Jurkat, Clone E6-1 (cell line): ENCODE measurements at places on chromosomes 4 and X.

- no peak for DNase-seq
Measured at GRCh38 chrX:124501586-124501985, 155.2 kb downstream of the SH2D1A start.

GRCh38 chr4:87838890-87839591, 6.3 kb downstream of the MEPE start:
- DNase-seq: peak; percentile 11

GRCh38 chr4:15531792-15532191, 62.1 kb downstream of the CC2D2A start:
- no peak for DNase-seq

GRCh38 chr4:170741856-170742255, 652.1 kb upstream of the AADAT start:
- DNase-seq: no peak

- DNase-seq: peak; percentile 11
Measured at GRCh38 chrX:15269618-15270521, at the start of gene ASB9. Gene ASB9, minus strand, starts transcription at chrX:15270083. Its CDS starts 209 bp downstream, at chrX:15269874.

DNA sequence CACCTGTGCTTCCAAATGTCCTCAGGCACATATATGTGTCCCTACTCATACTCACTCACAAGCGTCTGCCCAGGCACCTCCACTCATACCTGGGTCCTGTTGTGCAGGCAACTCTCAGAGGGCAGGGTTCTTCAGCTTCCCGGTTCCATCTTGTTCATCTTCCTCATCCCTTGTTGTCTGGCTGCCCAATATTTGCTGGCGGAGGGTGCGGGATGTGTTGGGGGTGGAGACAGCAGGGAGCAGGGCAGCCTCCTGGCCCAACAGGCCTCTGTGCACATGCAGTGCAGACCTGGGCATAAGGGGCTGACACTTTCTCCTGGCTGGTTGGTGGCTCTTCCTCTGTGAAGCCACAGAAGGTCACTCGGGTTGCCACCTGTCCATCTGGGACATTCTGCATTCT, 32.1 kb downstream of the NBDY start:
- no peak for DNase-seq

DNA sequence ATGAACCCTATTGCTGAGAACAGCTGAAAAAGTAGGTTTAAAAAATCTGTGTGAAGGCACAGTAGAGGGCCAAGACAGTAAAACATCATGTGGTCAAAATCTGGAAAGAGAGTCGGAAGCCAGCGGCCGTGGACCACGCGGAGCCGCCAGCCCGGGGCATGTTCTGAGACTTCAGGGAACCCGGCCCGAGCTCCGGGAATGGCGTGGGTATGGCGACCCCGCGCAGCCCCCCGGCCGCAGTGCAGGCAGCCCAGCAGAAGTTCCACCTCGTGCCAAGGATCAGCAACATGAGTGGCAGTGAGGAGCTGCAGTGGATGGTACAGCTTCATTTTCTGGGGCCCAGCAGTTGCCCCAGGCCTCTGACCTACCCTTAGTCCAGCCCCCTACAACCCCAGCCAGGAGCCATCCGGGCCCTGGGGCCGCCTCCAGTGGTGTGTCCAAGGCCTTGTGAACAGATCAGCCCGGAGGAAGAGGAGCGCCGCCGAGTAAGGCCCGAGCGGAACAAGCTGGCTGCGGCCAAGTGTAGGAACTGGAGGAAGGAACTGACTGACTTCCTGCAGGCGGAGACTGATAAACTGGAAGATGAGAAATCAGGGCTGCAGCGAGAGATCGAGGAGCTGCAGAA, 94.2 kb downstream of the LARP1B start:
- DNase-seq: no peak

GRCh38 chr4:19857380-19857779, 394.3 kb upstream of the SLIT2 start:
- DNase-seq: no peak

- no peak for DNase-seq
Measured at GRCh38 chr4:189845145-189845846, 95.4 kb upstream of the FRG1 start.

DNA sequence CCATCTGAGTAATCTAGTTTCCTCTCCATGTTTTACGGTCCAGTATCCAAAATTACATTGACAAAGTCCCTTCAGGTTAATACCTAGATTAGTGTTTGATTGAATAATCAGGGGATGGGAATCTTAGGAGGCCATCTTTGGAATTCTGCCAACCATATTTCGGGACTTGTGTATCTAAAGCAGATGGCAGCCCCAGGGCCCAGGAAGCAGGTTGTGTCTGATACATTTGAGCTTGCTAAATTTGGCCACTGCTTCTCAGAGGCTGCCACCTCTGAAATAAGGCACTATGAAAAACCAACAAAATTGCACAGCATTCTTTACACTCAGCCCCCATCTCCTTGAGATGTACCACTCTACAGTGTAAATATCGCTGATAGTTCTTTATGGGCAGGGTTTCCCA, 102.1 kb downstream of the ASB9 start:
- DNase-seq: no peak

DNA sequence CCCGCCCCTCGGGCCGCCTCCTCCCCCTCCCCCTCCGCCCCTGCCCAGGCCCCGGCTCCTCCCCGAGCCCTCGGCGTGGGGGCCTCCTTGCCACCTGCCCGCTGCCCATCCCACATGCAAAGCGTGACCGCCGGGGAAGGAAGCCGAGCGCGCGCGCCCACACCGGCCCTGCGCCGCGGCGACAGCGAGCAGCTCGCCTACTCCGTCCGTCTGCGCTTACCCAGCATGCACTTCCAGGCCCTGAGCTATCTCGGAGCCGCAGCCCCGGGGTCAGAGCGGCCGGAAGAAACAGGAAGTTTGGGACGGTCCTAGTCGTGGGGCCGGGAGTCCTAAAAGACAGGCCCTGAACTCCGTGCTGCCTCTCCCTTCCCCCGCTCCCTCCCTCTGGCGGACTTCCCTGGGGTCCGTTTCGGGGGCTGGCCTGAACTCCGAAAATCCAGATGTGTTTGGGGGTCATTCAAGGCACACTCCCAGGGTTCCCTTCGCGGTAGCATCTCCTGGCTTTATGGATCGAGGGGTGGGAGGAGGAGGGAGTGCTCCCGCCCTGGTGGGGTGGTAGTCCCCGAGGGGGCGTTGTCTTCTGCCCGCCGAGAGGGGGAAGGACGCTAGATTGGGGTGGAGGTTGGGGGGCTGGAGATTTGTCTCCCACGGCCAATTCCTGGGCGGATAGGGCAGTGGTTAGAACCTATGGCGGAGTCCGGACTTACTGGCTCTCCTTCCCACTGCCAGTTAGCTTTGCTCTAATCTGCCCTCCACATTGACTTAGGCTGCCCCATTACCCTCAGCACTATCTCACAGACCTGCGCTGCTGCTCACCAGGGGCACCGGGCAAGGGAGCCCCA, 25.0 kb upstream of the BCORL1 start:
- no peak for DNase-seq

DNA sequence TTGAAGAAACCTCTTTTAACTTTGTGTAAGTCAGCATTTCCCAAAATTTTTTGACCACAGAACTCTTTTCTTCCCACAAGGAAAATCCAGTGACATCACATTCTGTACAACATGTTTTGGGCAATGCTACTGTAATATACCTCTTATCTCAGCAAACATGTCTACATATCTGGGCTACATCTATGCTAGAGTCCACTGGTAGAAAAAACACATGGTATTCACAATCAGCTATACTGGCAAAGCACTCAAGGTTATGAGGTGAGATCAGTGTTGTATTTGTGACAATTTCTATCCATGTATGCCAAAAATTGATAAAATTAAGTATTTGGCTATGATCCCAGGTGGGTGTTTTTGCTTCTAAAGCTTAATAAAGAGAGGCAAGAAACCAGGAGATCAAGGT, 98.0 kb downstream of the ATP11C start:
- no peak for DNase-seq

GRCh38 chr4:100428051-100428450, 89.8 kb downstream of the EMCN start:
- no peak for DNase-seq

DNA sequence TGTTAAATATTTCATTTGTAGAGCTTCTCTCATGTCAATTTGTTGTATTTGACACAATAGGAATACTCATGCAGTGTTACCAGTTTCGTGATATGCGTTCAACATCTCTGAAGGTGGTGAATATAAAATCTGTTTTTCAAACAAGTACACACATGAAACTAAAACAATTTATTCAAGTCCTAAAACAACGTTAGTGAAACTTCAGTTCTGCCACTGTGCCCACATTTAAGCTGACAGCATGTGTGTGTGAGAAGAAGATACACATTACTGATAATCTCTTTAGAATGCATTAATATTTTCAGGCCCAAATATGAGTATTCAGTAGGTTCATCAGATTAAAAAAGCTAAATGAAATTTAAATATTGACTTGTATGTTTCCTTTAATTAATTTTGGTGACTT, 21.7 kb downstream of the GAB1 start:
- no peak for DNase-seq

GRCh38 chr4:168183717-168184571, 91.6 kb downstream of the ANXA10 start:
- peak; percentile 34 for DNase-seq

GRCh38 chr4:86543560-86544309, 50.4 kb upstream of the PTPN13 start:
- DNase-seq: no peak

DNA sequence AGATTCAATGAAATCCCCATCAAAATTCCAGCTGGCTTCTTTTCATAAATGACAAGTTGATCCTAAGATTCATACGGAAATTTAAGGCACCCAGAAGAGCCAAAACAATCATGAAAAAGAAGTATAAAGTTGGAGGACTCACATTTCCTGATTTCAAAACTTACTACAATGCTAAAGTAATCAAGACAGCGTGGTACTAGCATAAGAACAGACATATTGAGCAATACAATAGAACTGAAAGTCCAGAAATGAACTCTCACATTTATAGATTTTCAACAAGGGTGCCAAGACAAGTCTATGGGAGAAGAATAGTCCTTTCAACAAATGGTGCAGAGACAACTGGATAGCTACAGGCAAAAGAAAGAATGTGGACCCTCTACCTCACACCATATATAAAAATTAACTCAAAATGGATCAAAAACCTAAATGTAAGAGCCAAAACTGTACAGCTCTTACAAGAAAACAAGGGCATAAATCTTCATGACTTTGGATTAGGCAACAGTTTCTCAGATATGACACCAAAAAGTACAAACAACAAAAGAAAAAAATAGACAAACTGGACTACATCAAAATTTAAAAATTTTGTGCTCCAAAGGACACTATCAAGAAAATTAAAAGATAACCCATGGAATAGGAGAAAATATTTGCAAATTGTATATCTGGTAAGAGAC, 28.5 kb downstream of the SASH3 start:
- DNase-seq: no peak

DNA sequence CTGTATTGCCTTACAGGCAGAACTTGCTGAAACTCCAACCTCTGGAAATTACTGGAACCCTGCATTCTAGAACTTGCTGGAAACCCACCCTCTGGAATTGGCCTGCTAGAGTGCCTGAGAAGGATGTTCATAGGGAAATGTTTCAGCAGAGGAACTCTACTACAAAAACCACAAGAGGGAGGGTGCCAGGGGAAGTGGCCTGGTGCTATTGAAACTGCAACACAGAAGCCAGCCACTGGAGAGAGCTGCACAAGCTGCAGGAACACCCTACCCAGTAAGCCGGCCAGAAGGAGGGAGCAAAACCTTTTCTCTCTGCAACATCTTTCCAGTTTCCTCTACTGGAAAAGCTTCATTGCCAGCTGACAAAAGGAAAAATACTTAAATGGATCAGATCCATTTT, 2.5 kb upstream of the BRWD3 start:
- DNase-seq: peak; percentile 64

- DNase-seq: peak; percentile 47
Measured at GRCh38 chr4:123102897-123103471, 180.6 kb upstream of the NUDT6 start.

- peak; percentile 66 for DNase-seq
Measured at GRCh38 chrX:20028588-20028987, 37.7 kb upstream of the BCLAF3 start.

- no peak for DNase-seq
Measured at GRCh38 chrX:40145923-40146261, 48.1 kb upstream of the BCOR start.

- no peak for DNase-seq
Measured at GRCh38 chrX:9003041-9003440, 30.9 kb downstream of the FAM9B start.

DNA sequence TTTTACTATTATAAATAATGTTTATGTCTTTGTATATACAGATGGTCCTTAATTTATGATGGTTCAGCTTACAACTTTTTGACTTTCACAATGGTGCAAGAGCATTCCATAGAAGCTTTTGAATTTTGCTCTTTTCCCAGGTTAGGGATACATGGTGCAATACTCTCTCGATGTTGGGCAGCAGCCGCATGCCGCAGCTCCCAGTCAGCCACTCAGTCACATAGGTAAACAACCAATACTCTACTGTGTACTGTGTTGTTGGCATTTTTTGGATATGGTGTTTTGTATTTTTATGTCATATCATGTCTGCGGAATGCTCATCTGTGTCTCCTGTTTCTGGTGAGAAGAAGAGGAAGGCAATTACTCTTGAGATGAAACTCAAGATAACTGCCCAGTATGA, 258.0 kb upstream of the ETNPPL start:
- no peak for DNase-seq

DNA sequence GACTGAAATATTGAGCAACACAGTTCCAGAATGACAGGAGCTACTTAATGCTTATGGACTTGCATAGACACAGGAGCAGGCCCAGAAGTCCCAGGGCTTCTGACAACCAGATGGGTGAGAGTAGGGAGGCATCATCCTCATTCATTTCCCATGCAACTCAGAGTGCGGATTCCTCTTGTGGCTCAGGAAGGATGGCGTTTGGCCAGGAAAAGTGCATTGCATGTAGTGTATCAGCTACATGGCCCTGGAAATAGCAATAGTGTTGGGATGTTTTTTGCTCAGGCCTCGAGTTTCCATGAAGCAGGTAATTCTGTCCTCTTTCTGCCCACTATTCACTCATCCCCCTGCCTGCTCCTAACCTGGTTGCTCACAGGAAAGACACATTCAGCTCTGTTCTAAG, 136.6 kb downstream of the PDGFRA start:
- DNase-seq: no peak

GRCh38 chr4:2802618-2803531, 10.0 kb downstream of the SH3BP2 start:
- DNase-seq: no peak

GRCh38 chr4:138452826-138453225, 210.7 kb upstream of the SLC7A11 start:
- DNase-seq: no peak

- DNase-seq: no peak
Measured at GRCh38 chr4:185399466-185399865, 2.8 kb downstream of the ANKRD37 start.

GRCh38 chrX:38249965-38250364, 29.3 kb upstream of the SRPX start:
- no peak for DNase-seq

DNA sequence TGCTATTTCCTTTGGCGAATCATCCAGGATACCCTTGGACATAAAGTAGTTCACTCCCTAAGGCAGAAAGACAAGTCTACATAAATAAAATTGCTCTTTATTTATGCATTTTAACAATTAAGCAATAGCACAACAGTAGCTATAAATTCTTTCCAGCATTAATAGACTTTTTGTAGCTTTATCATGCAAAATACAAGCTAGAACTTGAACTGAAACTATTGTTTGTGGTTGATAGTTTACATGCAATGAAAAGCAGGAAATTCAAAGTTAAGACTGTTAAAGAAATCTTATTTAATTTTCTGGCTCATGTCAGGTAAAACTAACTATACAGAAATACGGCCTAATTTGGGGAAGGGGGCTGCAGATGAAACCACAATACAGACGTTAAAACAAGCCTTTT, 42.3 kb downstream of the FBXO8 start:
- no peak for DNase-seq
